Tibial artery (tissue), 4 donors: ENCODE measurements at places on chromosomes 13 and 19.
A peak's percentile ranks its signal among the peaks of the same experiment; 100 is the strongest.

DNA sequence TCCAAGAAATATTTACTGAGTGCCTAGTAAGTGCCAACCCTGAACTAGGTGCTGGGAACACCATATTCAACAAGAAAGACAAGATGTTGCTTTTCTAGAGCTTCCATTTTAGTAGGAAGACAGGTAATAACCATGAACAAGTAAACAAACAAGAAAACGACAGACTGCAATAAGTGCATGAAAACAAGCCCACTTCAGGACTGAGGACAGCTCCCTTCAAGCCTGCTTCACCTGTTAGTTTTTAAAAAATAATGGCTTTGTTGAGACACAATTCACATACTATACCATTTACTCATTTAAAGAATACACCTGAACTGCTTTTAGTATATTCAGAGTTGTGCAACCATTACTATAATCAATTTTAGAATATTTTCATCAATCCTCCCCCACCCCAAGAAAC, 30.4 kb downstream of the CYP4F22 start:
- DNase-seq: no peak

DNA sequence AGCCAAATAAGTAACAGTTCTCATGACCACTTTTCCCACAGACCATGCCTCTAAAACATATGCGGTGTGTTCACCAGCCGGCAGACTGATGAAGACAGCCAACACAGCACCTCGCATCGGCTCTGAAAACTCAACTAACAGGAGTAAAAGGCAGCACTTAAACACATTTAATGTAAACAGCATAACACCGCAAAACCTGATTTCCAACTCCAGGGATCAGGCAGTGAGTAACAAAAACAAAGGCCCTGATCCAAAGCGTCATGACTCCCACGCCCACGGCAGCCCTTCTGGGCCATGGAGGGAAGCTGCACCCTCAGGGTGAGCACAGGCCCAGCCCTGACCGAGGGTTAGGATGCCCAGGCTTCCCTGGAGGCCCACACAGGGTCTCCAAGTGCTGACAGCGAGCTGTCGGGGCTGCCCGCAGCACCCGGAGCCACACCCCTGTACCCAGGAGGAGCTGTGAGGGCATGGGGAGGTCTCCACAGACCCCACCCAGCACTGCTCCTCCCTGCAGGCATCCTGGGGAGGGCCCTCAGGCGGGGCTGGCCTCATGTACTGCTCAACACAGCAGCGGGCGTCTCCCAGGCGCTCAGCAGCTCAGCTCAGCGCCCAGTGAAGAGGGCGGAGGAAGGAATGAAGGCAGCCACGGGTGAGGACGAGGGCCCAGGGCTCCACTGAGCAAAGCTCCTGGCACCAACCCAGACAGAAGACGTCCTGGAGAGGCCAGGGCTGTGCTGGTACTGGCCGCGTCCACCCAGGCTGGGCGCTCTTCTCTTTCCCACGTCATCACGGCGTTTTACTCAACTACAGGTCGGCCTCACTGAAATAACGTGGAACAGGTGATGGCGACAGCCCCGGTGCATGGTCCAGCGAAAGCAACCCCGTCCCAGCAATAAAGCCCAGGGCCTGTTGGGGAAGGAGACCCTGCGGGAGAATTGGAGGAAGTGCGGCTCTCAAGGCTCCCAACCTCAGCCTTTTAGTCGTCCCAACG, 53.7 kb downstream of the RASA3 start:
- peak; percentile 68 for DNase-seq

DNA sequence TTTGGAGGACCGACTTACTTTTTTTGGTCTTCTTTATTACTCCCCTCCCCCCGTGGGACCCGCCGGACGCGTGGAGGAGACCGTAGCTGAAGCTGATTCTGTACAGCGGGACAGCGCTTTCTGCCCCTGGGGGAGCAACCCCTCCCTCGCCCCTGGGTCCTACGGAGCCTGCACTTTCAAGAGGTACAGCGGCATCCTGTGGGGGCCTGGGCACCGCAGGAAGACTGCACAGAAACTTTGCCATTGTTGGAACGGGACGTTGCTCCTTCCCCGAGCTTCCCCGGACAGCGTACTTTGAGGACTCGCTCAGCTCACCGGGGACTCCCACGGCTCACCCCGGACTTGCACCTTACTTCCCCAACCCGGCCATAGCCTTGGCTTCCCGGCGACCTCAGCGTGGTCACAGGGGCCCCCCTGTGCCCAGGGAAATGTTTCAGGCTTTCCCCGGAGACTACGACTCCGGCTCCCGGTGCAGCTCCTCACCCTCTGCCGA, 409 bp downstream of the FOSB start:
- no peak for DNase-seq

DNA sequence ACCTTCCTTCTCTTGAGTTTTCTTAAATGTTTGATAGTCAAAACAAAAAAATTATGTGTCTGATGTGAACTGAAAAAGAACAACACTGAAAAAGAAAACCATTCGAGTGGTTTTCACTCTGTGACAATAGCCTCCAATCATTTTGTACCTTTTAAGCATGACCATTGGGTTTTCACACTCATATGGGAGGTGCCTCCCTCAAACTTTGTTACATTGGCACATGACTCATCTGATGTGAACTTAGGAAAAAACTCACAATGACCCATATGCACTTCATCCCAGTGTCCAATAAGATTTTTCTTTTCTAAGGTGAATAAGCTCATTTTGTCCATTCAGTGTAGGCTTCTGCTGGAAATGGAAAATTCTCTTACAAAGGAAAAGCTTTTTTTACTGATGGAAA, 66.6 kb upstream of the XPO4 start:
- DNase-seq: no peak

- no peak for DNase-seq
These were observed 376.9 kb upstream of the SPRY2 start for GRCh38 chr13:80717776-80718175.
